ENCODE measurements at places on chromosomes 12 and 14.

DNA sequence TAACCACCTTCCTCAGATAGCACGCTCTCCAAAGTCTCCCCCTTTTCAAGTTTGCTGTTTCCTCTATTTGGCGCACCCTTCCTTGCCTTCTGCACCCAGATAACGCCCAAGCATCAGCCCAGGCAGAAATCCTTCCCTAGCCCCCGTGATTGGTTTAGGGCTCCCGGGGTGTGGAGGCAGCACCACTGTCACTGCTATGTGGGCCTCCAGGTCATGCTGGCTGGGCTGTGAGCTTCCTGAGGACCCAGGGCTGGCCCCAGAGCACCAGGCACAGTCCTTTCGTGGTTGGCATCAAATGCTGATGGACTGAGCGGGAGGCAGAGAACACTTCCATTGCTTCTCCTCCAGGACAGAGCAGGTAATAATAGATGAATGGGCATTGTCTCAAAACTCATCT is 311.4 kb downstream of the BCL11B start:
- no peak for DNase-seq

- no peak for DNase-seq
These were observed 36.2 kb downstream of the CCDC92 start for GRCh38 chr12:123936471-123936870.

- DNase-seq = no peak
These were observed 337.0 kb upstream of the CLEC14A start for GRCh38 chr14:38592764-38593442.

- DNase-seq = no peak
These were observed 509 bp downstream of the PGF start for GRCh38 chr14:74954947-74955228.

DNA sequence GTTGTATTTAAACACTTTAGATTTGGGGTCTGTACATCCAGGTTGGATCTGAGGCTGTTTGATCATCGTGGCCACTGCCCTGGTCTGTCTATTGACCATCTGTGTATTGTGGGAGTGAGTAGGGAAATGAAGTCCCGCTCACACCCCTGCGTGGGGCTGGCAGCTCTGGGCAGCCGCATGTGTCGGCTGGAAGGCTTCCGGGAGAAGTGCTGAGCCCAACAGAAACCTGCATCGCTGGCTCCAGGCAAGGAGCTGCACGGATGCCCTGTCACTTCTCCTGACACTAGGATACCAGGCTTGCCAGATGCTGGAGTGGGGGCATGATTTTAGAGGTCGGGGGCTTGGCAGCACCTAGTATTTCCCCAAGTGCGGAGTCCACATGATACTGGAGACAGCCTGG is 93.6 kb downstream of the PHETA1 start:
- no peak for DNase-seq
